ENCODE measurements at places on chromosomes 12 and 14. TPM values are rescaled to one million over a fixed set of nuclear protein-coding genes. Genes with fewer than 3 reads are reported as not detected.

SLC25A3 gene
- total RNA-seq, result 1,098 TPM

ZC3H14 gene
- 46.1 TPM for total RNA-seq

SMCO2 gene
- not detected for total RNA-seq

GPR68 gene
- total RNA-seq, result not detected

POTEG gene
- total RNA-seq, result not detected

OR6C65 gene
- not detected for total RNA-seq

TPCN1 gene
- 16.7 TPM for total RNA-seq

ADCY6 gene
- 14.7 TPM for total RNA-seq

MANSC4 gene
- not detected for total RNA-seq

LRRC10 gene
- not detected for total RNA-seq

PRPF39 gene
- 25.2 TPM for total RNA-seq

SAMD4A gene
- 16.1 TPM for total RNA-seq

TRMT5 gene
- total RNA-seq, result 6.7 TPM

DLK1 gene
- not detected for total RNA-seq

HCAR3 gene
- total RNA-seq, result not detected

TEX52 gene
- total RNA-seq, result not detected
